Suprapubic skin (tissue), 4 donors: ENCODE measurements at places on chromosomes 11 and 22. TPM values are rescaled to one million over a fixed set of nuclear protein-coding genes. Genes with fewer than 3 reads are reported as not detected.

- peaks cover 8% of the 10 kb centered on the region for H3K27me3 ChIP-seq
- no peak overlapping the region for H3K27ac ChIP-seq
- no peak overlapping the region for H3K4me3 ChIP-seq
- no peak for DNase-seq
- no peaks in the 10 kb centered on the region for H3K36me3 ChIP-seq
These were observed 132.1 kb upstream of the PAX6 start for GRCh38 chr11:31943056-31943780.

DNA sequence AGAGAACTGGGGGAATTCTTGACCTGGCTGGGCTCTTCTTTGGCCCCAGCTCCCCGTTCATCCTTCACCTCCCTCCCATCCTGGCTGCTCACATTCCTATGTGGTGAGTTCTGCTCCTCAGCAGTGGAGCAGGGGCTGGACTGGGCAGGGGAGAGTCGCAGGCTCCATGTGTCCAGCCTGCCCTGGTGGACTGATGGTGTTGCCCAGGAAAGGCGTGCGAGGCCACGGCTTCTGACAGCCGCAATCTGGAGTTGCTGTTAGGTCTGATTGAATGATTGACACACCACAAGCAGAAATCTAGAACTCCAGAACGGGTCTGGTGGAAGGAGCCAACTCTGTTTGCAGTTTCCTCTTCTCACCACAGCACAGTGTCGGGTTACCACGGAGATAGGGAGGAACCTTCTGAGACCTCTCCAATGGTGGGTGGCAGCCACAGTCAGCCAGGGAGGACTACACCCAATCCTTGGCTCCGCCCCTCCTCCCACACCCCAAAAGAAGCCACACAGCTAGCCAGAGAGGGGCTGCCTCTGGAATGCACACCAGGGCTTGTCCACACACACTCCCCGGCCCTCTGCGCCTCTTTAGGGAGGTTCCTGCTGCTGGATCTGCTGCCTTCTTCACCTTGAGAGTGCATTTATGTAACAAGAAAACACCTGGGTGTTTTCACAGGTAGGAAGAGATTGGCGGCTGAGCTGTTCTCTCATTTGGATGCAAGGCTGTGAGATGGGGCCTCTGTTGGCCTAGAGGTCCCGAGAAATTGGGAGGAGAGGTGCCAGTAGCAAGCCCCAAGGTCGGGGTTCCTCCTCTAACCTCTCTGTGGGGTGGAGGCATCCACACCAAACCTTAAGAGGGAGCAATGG lies 56.4 kb upstream of the CD44 start:
- H3K4me3 ChIP-seq = peak overlapping the region; percentile 17
- peak; percentile 91 for DNase-seq
- no peaks in the 10 kb centered on the region for H3K36me3 ChIP-seq
- H3K27ac ChIP-seq = peak overlapping the region; percentile 96

Gene RASD2
- total RNA-seq = 1.7 TPM

GRCh38 chr11:61487342-61488025 lies 21.1 kb upstream of the LRRC10B start:
- H3K4me1 ChIP-seq = peaks cover 18% of the 10 kb centered on the region
- no peak overlapping the region for H3K4me3 ChIP-seq
- H3K27ac ChIP-seq = no peak overlapping the region
- H3K36me3 ChIP-seq = no peaks in the 10 kb centered on the region
- no peaks in the 10 kb centered on the region for H3K27me3 ChIP-seq

Gene PHF21B
- total RNA-seq = not detected

GRCh38 chr22:37378642-37379058 lies 48.6 kb downstream of the ELFN2 start:
- no peaks in the 10 kb centered on the region for H3K4me1 ChIP-seq
- no peak for DNase-seq
- no peak overlapping the region for H3K27ac ChIP-seq
- H3K4me3 ChIP-seq = no peak overlapping the region

DNA sequence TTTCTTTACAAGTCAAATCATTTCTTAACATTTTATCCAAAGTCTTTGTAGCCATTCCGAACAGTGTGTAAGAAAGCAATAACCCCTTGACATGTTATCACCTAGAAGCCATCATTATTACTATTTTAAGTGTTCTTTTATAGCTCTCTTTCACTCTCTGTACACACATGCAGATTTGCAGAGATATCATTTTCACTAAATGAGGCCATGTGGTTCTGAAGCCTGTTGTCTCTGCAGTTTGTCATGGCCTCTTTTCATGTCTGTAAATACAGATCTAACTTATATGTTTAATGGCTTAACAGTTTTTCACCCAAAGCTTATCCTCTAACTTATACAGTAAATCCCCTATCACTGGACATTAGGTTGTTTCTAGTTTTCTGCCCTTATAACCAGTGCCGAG lies 166.8 kb downstream of the MYO18B start:
- no peak overlapping the region for H3K27ac ChIP-seq
- no peaks in the 10 kb centered on the region for H3K36me3 ChIP-seq
- no peak overlapping the region for H3K4me3 ChIP-seq
- peaks cover 34% of the 10 kb centered on the region for H3K27me3 ChIP-seq
- DNase-seq = no peak

DNA sequence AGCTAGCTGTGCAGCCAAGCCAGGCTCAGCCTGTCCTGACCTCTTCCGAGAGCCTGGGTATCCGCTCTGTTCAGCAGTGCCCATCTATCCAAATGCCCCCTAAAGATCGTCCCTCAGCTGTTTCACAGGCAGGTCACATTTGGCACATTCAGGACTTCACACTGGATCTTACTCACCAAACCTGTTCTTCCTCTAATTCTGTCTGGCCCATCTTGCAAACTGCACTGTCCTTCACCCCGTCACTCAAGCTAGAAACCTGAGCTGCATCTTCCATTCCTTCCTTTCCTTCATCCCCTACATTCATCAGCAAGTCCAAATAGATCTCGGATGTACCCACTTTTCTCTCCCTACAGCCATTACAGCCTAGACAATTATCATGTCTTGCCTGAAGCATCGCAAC lies 60.7 kb upstream of the CSNK2A3 start:
- H3K36me3 ChIP-seq = no peaks in the 10 kb centered on the region
- no peaks in the 10 kb centered on the region for H3K27me3 ChIP-seq
- H3K4me3 ChIP-seq = no peak overlapping the region
- no peak for DNase-seq

Gene MAPK1
- total RNA-seq = 77.8 TPM

Gene WT1
- total RNA-seq = not detected

GRCh38 chr11:76493626-76494539 lies 49.1 kb downstream of the EMSY start:
- peaks cover 25% of the 10 kb centered on the region for H3K36me3 ChIP-seq
- DNase-seq = no peak
- no peak overlapping the region for H3K4me3 ChIP-seq

DNA sequence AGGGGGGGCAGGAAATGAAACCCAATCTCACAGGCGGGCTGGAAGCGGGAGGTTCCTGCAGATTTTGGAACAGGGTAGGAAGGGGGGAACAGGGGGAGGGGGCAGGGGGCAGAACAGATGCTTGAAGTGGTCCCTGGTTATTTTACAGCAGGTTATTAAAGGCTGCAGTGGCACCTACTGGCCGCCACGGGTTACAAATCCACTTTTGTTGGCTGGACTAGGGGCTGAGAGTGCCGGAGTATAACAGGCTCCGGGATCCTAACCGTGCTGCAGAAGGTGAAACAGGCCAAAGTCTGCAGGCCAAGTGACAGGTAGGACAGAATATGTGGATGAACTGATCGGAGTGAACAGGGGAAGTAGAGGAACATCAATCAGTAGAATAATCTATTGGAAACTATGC lies 2.5 kb downstream of the ROBO3 start:
- DNase-seq = no peak
- peaks cover 55% of the 10 kb centered on the region for H3K4me1 ChIP-seq
- H3K4me3 ChIP-seq = no peak overlapping the region

DNA sequence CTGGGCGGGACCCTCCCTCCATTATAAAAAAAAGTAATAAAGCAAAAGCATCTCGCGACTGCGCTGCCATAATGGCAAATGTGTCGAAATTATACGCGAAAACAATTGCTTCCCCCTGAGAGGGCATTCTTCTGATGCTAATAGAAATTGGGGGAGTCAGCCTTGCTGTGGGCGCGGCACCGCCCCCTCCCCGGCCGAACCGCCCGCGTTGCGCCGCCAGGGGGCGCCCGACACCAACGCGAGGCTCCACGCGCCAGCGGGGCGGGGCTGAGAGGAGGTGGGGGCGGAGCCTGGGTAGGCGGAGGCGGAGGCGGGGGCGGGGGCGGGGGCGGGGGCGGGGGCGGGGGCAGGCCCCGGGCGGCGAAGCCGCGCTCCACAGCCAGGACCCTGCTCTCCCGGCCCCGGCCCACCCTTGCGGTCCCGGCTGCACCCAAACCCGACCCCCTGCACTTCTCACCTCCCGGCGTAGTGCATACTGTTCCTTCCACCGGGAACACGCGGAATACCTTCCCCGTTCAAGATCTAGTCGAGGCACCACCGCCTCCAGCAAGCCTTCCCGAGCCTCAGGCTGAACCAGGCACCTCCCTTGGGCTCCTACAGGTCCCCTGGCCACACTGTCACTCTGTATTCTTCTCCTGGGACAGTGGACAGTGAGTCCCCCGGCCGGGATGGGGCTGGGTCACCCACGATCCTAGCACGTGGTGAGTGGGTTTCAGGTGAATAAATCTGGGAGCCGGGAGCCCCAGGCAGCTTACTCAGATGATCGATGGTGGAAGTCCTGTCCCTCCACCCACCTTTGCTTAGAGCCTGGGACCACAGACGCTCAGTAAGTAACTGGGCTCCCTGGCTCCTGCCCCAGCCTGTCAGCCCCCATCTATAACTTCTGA lies 15.5 kb upstream of the UPK3A start:
- H3K4me3 ChIP-seq = peak overlapping the region; percentile 74
- peaks cover 40% of the 10 kb centered on the region for H3K4me1 ChIP-seq
- no peaks in the 10 kb centered on the region for H3K27me3 ChIP-seq
- H3K36me3 ChIP-seq = no peaks in the 10 kb centered on the region
